Lower lobe of right lung (tissue), 2 donors: ENCODE measurements at places on chromosomes 5 and 9. TPM values are rescaled to one million over a fixed set of nuclear protein-coding genes. Genes with fewer than 3 reads are reported as not detected.

GRCh38 chr5:35438786-35439185 lies 178.9 kb upstream of the SPEF2 start:
- no peak overlapping the region for H3K27ac ChIP-seq
- DNase-seq, result no peak
- H3K4me3 ChIP-seq, result no peak overlapping the region
- no peaks in the 10 kb centered on the region for H3K27me3 ChIP-seq
- H3K4me1 ChIP-seq, result no peaks in the 10 kb centered on the region

DNA sequence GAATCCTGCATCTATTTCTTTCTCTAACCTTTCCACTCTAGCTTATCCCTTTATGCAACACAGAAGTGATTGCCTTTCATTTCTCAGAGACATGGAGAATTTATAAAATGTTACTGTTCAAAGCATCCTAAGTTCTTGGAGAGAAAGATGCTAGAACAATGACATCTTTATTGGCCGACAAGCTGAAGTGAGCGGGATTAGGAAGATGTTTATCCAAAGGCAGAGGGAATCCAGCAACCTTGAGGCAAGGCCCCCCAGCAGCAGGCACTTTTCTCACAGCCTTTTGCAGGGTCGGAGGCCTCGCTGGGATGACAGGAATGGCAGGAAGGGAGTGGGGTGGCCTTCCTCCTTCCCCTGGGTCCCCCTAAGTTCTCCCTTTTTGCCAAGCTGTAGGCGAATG lies 204.8 kb downstream of the GAPVD1 start:
- DNase-seq, result no peak
- peaks cover 10% of the 10 kb centered on the region for H3K36me3 ChIP-seq
- H3K27me3 ChIP-seq, result no peaks in the 10 kb centered on the region

GRCh38 chr5:147162740-147163139 lies 72.1 kb upstream of the STK32A start:
- no peak for DNase-seq
- no peak overlapping the region for H3K27ac ChIP-seq
- H3K4me3 ChIP-seq, result no peak overlapping the region

DNA sequence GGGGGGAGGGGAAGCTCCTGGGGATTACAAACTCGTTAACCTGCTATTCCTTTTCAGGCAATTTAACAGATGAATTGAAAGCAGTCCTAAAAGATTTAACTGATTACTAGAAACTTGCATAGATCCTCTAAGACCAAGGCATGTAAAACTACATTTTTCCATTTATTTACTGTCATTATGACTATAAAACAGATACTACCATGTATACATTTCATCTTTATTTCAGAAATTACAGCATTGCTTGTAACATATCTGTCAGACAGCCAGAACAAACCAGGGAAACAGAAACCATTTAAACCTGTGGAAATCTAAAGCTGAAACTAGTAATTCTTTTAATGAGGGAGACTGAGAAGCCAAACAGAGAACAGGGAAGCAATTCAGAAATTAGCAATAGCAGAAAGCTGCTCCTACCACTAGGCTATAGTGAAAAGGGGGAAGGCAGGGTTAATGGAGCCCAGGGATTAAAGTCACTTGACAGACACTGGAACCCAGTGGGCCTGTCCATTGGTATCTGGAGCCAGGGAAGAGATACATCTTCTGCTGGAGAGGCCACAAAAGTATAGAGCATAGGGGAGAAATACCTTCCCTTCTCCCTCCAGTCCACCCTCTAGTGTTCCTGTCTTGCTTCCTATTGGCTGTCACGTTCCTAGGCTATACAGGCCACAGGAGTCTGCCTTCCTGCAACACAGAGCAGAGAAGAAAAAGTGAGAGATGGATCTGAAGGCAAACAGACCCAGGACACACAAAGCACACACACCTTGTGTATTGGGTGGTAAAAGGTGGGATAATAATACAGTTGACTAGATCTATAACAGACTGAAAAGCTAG lies 33.8 kb downstream of the PDCD1LG2 start:
- no peak for DNase-seq
- H3K27me3 ChIP-seq, result no peaks in the 10 kb centered on the region
- H3K4me1 ChIP-seq, result no peaks in the 10 kb centered on the region
- H3K4me3 ChIP-seq, result no peak overlapping the region
- no peak overlapping the region for H3K27ac ChIP-seq

GRCh38 chr5:178496642-178497041 lies 93.6 kb downstream of the COL23A1 start:
- no peaks in the 10 kb centered on the region for H3K27me3 ChIP-seq
- no peaks in the 10 kb centered on the region for H3K36me3 ChIP-seq
- no peak for DNase-seq
- H3K27ac ChIP-seq, result no peak overlapping the region
- H3K4me3 ChIP-seq, result no peak overlapping the region

GRCh38 chr5:78235289-78235688 lies 59.2 kb downstream of the AP3B1 start:
- no peak overlapping the region for H3K27ac ChIP-seq
- no peaks in the 10 kb centered on the region for H3K4me1 ChIP-seq
- no peak for DNase-seq
- H3K36me3 ChIP-seq, result no peaks in the 10 kb centered on the region

DNA sequence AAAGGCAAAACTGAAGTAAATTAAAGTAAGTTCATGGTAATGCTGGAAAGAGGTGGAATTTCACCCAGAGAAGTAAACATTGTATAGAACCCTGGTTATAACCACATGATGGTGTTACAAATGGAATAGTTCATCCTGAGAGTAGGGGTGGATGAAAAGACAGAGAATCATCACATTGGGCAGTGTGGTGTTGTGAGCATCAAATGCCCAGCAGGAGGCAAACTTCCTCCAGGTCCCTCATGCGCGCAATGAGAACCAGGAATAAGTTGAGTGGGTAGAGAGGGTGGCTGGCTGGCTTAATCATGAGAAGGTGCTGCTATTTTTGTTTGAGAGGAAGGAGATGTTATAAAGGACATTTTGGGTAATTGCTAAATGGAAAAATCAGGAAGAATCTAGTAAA lies 163.3 kb upstream of the HMHB1 start:
- no peak overlapping the region for H3K4me3 ChIP-seq
- no peaks in the 10 kb centered on the region for H3K36me3 ChIP-seq
- DNase-seq, result no peak
- no peak overlapping the region for H3K27ac ChIP-seq

DNA sequence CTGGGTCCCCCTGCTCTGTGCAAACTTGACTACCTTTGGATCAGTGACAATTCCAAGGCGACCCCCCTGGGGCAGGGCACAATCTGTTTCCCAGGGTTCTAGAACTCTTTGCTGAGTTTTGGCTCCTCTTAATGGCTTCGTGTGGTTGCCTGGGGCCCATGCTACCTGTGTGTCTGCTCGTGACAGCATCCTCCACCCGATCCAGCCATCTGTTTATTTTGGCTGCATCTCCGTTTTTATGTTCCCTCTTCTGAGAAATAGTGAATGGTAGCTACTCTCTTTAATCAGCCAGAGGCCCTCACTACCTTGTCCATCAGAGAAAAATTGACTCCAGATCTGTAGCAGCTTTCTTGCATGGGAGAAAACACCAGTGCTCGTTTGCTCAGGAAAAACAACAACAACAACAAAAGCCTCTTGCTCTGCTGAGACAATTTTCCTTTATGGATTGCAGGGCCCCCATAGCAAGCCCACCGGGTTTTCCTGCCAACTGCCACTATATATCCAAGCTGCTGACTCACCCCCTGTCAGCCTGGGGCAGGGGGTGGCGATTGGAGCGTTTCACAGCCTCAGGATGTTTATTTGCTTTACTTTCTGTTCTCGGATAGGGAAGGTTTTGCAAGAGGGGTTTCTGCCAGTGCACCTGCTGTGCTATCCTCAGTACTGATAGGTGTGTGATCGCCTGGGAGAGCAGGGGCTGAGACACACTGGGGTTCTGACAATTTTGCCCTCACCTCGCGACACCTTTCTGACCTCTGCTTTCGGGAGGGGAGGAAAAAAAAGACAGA lies 607.8 kb downstream of the BNC2 start:
- no peaks in the 10 kb centered on the region for H3K36me3 ChIP-seq
- H3K27ac ChIP-seq, result no peak overlapping the region
- no peaks in the 10 kb centered on the region for H3K4me1 ChIP-seq
- DNase-seq, result no peak
- H3K27me3 ChIP-seq, result no peaks in the 10 kb centered on the region
- H3K4me3 ChIP-seq, result no peak overlapping the region

DNA sequence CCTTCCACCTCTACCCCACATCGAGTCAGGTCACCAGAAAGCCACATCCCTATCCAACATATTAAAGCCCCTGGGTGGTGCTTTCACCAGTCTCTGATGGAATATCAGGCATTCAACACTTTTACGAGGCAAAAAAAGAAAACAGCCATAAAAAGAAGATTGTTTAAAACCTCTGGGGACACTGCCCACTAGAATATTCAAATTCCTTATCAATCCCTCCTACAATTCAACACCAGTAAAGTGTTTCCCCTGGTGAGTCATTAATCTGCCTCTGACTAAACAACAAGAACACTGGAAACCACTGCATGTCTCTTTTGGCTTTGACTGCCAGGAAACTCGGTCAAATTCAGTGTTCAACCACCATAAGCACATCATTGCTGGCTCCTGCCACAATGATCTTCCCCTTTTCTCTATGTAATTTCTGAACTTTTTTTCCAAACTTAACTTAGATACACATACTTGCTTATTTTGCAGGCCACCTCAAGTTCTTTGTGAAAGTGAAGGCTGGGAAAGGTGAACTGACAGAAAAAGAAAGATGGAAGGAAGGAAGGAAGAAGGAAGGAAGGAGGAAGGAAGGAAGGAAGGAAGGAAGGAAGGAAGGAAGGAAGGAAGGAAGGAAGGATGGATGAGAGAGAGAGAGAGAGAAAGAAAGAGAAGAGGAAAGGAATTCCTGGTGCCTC lies 105.3 kb downstream of the PAX5 start:
- H3K27me3 ChIP-seq, result no peaks in the 10 kb centered on the region
- no peak for DNase-seq
- no peaks in the 10 kb centered on the region for H3K36me3 ChIP-seq
- no peak overlapping the region for H3K4me3 ChIP-seq
- no peak overlapping the region for H3K27ac ChIP-seq

GRCh38 chr5:72702881-72703434 lies 113.5 kb upstream of the TNPO1 start:
- H3K27me3 ChIP-seq, result no peaks in the 10 kb centered on the region
- no peak overlapping the region for H3K27ac ChIP-seq
- no peak for DNase-seq
- H3K4me1 ChIP-seq, result no peaks in the 10 kb centered on the region
- H3K36me3 ChIP-seq, result no peaks in the 10 kb centered on the region

- peak overlapping the region; percentile 47 for H3K4me3 ChIP-seq
- peaks cover 4% of the 10 kb centered on the region for H3K4me1 ChIP-seq
- peak overlapping the region; percentile 86 for H3K27ac ChIP-seq
- no peaks in the 10 kb centered on the region for H3K36me3 ChIP-seq
- DNase-seq, result no peak
These were observed 40.3 kb downstream of the PRKACG start for GRCh38 chr9:68973619-68974018.

GRCh38 chr9:127910613-127911205 lies 6.1 kb downstream of the ST6GALNAC4 start:
- H3K4me3 ChIP-seq, result no peak overlapping the region
- peaks cover 68% of the 10 kb centered on the region for H3K4me1 ChIP-seq
- no peak for DNase-seq
- H3K27ac ChIP-seq, result peak overlapping the region; percentile 49
- peaks cover 59% of the 10 kb centered on the region for H3K36me3 ChIP-seq

DNA sequence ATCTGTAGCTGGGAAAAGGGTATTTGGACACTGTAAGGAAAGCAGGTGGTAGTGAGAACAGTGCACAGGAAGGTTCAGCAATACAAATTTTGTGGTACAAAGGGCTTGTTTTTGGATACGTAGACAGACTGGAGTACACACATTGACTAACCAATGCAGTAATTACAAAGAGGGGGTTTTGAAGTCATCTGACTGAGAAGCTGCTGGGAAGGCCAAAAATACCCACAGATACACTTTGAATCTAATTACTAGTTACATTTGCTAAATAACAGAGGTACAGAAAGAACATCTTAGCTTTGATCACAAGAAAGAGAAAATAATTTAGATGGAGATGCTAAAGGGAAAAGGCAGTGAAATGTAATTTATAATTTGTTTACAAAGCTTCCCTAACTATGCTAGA lies 45.9 kb downstream of the PKD2L2 start:
- DNase-seq, result no peak
- peaks cover 37% of the 10 kb centered on the region for H3K36me3 ChIP-seq
- H3K27ac ChIP-seq, result no peak overlapping the region
- H3K4me1 ChIP-seq, result no peaks in the 10 kb centered on the region
- H3K27me3 ChIP-seq, result no peaks in the 10 kb centered on the region

DNA sequence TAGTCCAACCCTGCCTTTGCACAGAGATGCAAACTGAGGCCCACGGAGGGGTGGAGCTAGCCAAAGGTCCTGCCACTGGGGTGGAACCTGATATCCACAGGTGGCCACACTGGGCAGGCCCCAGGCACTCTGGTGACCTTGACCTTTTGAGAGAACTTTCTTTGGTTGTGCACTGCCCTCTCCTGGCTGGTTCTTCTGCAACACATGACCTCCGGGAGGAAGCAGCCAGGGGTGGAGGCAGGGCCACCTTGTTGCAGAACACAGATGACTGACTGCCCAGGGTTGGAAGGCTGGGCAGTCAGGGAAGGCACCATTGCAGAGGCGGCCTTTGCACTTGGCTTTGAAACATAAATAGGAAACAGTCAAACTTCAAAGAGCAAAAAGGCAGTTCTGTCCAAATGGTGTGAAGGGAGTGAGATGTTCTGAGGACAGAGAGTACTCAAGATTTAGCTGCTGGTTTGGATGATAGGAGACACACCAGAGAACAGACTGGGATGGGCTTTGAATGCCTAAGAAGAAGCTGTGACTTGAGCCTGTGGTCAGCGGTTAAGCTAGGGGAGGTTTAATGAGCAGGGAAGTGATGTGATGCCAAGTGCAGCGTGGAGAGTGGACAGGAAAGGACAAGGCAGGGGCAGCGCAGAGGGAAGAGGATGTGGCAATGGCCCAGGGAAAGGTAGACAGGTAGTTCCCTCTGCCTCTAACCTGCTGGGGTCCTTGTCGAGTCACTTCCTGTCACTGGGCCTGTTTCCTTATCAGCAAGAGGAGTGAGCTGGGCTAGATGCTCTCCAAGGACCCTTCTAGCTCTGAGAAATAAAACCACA lies 6.8 kb upstream of the TCOF1 start:
- H3K27me3 ChIP-seq, result no peaks in the 10 kb centered on the region
- H3K27ac ChIP-seq, result peak overlapping the region; percentile 1
- no peak overlapping the region for H3K4me3 ChIP-seq
- no peaks in the 10 kb centered on the region for H3K36me3 ChIP-seq
- DNase-seq, result peak; percentile 81
- H3K4me1 ChIP-seq, result peaks cover 18% of the 10 kb centered on the region

GRCh38 chr5:149807176-149807575 lies 77.1 kb downstream of the PPARGC1B start:
- no peak overlapping the region for H3K27ac ChIP-seq
- H3K4me3 ChIP-seq, result no peak overlapping the region
- H3K36me3 ChIP-seq, result no peaks in the 10 kb centered on the region

- no peaks in the 10 kb centered on the region for H3K36me3 ChIP-seq
- no peak for DNase-seq
- no peaks in the 10 kb centered on the region for H3K27me3 ChIP-seq
- no peaks in the 10 kb centered on the region for H3K4me1 ChIP-seq
- H3K4me3 ChIP-seq, result no peak overlapping the region
- H3K27ac ChIP-seq, result no peak overlapping the region
These were observed 515.5 kb downstream of the DMAC1 start for GRCh38 chr9:7284117-7284516.

GNPDA1 gene
- total RNA-seq, result 38.3 TPM

PCDHGA7 gene
- total RNA-seq, result 1.9 TPM

CXXC5 gene
- 27.3 TPM for total RNA-seq

FAM13B gene
- 42.9 TPM for total RNA-seq
